ENCODE measurements at places on chromosomes 1 and 21.

DNA sequence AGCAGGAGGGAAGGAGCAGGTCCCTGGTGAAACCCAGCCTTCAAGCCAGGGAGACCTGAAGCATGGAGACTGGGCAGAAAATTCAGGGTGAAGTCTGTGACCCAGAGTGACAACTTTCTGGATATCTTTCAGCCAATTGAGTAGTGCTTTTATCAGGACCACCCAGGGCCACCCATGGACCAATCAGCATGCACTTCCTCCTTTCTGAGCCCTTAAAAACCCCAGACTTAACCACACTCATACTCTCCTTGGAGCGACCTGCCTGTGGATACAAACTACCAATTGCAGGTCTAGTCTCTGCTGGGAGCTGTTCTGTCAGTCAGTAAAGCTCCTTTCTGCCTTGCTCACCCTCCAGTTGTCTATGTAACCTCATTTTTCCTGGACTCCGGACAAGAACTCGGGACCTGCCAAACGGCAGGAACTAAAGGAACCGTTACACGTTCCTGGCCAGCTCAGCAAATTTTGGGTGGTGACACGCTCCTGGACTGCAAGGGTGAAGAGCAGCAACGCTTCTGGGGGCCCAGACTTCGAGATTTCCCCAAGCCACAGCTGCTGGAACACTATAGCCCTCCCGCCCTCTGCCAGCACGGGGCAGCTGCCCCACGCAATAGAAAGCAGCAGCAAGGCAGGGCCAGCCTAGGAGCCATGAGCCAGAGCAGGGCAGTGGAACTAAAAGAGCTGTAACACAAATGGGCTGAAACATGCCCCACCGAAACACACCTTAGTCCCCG is 1183.4 kb downstream of the AMY1C start:
- DNase-seq: no peak

DNA sequence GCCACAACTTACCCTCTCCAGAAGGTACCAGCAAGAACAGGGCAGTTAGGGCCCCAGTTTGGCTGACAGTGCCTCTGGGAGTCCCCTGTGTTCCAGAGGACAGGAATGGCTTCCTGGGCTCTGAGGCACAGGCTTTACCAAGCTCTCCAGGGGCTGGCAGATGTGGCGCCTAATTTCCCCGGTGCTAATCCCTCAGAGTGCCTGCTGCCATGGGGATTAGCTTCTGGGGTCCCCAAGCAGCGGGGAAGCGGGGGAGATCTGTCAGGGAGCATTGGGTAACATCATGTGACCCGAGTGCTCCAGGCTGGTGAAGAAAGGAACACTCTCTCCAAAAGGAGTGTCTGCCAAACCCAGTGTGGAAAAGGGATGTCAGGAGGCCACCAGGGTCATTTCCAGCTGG is at the start of gene LACTBL1:
Gene LACTBL1, minus strand, starts transcription at position 107 of the 400 bp plus-strand sequence. CDS start 550 bp downstream, outside the sequence.
- no peak for DNase-seq

GRCh38 chr21:42341776-42342542 is 8.8 kb downstream of the TFF2 start:
- no peak for DNase-seq

DNA sequence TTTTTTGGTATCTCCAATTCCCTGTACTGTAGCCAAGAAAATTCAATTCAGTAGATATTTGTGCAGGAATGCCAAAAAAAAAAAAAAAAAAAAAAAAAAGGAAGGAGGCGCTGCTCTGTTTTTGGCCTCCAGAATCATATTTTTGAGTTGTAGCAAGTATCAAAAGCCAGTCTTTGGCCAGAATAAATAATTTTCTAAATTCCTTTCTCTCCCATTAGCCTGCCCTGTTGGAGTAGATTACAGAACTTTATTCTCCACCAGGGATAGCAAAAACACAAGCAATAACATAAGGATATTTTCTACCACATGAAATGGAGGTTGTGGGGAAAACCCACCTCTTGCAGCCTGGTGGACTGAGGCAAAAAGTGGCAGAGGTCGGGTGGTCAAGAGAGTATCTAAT is 2.4 kb upstream of the CYP4X1 start:
- no peak for DNase-seq

GRCh38 chr1:210344706-210345105 is 16.0 kb downstream of the HHAT start:
- DNase-seq: no peak

DNA sequence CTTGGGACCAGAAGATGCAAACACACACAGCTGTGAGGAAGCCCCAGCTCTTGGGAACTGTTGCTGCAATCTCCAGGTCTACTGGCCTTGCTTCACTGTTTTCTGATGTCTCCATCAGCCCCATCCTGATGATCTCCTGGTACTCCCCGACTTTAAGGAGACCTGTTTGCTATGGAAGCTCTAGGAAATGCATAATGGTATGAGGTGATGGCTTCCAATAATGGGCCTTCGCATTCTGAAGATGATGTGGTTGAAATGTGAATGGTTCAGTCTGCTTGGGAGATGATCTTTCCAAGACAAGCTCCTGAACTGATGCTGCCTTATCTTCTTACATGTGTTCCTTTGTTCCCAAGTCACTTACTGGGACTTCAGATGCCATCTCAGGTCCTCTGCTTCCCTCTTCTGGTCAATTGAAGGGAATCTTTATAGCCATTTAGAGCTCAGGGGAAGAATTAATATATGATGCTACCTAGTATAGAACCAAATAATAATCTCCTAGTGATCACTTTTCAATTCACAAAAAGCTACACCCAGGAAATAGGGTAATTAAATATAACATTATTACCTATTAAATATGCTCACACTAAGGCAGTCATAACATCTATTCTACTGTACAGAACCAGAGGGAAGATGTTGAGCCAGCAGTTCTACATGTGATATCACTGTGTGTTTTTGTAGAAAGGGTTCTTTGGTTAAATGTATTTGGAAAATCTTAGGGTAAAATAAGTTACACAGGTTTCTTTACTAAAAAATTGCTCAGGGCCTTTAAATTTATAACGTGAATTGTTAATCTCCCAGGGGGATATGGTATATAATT is 73.9 kb upstream of the VTCN1 start:
- DNase-seq: no peak

- no peak for DNase-seq
Observed at GRCh38 chr1:60984062-60984799, 98.1 kb upstream of the NFIA start.

DNA sequence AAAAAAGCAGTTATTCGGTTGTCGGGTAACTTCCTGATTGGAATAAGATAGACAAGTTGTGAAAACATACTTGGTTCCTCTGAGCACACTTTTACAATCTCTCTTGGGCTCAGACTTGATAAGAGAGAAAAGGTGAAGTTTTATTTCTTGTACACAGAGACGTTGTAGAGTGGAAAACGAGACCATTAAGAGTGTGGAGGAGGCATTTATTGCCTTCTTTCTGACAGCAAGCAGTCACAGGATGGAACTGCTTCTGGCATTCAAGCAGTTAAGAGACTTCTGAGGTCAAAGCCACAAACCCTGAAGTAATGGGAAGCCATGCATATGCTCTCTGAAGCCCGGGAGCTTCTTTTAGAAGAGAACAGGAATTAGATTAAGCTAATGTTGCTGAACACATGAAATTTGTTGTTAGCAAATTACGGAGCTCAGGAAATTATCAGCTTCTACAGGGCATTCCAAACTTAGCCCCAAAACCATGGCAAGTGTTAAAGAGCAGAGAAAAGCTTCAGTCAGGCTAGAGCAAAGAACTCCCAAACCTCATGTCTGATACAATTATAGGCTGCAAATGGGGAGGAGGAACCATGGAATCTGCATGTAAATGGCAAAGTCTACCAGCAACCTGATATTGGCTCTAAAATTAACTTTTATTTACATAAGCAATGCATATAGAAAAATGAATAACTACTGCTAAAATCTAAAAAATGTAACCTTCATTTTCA is 26.0 kb downstream of the S1PR1 start:
- no peak for DNase-seq

DNA sequence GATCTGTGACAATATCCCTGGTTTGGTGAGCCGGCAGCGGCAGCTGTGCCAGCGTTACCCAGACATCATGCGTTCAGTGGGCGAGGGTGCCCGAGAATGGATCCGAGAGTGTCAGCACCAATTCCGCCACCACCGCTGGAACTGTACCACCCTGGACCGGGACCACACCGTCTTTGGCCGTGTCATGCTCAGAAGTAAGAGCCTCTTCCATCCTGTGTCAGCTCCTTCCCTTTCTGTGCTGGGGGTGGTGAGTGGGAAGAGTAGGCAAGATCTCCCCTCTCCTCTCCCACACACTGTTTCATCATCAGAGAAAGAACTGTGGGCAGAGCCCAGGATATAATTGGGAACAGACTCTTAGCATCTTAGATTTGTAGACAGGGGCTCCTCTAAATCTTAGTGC is 6.1 kb downstream of the WNT2B start:
- DNase-seq: no peak

GRCh38 chr1:9078752-9079500 is 9.5 kb upstream of the SLC2A5 start:
- no peak for DNase-seq

- DNase-seq: no peak
Observed at GRCh38 chr21:15343066-15343465, 278.3 kb upstream of the NRIP1 start.

- no peak for DNase-seq
Observed at GRCh38 chr21:34926803-34927467, 122.2 kb downstream of the RUNX1 start.

GRCh38 chr1:43082740-43083139 is 89.3 kb downstream of the EBNA1BP2 start:
- no peak for DNase-seq

DNA sequence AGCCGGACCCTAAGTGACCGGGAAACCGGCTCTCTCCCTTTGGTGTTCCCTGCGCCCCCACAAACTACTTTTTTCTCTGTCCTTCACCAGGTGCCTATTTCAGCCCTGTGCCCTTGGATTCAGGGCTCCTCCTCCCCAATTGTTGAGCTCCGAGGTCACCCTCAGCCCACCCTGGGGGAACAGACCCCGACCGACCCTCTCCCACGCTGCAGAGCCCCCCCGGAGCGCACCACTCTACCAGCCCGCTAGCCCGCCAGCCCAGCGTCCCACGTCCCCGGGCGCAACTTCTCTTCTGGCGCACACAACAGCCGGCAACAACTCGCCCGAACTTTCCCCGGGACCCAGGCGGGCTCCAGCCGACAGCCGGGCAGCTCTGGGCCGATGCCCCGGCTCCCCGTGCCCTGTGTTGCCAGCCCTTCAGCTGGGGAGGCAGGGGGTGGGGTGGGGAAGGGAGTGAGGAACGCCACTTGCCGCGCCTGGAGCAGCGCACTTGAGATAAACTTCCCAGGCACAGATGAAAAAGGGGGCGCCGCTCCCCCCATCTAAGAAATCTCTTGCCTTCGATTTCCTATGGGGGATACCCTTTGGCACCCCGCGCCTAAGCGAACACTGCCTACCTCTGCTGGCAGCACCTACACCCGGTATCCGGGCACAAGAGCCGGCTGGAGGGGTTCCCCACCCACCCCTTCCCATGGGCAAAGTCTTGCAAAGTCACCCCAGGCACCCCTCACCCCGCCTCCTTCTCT is 997 bp downstream of the CASZ1 start:
- DNase-seq: no peak

DNA sequence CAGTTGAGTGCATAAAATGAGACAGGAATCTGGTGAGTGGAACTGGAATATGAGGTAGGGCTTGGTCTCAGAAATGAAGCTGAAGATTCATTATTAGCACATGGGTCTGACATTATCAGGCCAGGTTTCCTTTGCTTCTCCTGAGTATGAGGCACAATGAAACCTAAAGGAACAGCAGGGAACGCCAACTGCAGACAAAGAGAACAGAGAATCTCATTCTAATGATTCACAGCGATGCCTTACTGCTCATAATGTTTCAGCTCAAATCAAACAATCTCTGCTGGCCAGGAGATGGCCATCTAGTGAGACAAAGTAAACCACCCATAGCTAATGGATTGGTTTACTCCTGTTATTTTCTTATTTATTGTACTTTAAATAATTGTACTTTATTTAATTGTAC is 133.5 kb downstream of the C1orf21 start:
- DNase-seq: no peak

GRCh38 chr1:83693427-83694126 is 305.4 kb downstream of the TTLL7 start:
- DNase-seq: no peak

DNA sequence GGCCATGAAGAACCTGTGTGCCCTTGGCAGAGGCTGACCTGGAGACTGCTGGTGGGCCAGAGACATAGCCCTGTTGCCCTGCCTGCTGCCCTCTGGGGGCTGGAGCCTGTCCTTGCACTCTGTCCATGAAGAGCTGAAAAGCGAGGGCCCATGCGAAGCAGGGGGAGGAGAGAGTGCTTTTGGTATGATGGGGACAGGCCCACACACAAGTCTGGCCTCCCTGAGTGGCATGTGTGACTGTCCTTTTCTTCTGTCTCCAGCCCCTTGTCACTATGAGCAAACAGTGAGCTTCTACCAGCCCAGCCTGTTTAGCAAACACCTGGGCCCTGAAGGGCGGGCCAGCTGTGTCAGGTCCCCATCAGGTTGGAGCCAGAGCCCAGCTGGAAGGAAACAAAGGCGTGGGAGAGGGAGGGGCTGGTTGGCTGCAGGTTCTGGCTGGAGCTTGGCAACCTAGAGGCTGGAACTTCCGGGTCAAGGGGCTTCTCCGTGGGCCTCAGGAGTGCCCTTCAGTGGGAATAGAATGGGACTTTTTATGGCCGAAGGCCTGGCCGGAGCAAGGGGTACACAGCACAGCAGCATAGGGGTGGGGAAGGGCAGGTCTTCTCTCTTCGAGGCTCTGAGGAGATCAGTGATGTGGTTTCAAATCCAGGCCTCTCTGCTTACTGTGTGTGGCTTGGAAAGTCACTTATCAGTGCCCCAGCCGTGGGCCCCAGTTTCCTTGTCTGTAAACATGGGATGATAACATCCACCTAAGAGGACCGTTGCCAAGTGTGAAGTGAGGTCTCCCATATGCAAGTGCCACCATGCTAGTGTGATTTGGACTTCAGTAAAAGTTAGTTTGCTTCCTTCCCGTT is 14.3 kb downstream of the QSOX1 start:
- no peak for DNase-seq

Measured in activated CD8-positive, alpha-beta memory T cell treated with anti-CD3 and anti-CD28 coated beads for 4 hours (primary cell).